ENCODE measurements at places on chromosomes 4 and X.

GRCh38 chr4:84647312-84647884 is 64.5 kb downstream of the CDS1 start:
- peak; percentile 32 for DNase-seq

DNA sequence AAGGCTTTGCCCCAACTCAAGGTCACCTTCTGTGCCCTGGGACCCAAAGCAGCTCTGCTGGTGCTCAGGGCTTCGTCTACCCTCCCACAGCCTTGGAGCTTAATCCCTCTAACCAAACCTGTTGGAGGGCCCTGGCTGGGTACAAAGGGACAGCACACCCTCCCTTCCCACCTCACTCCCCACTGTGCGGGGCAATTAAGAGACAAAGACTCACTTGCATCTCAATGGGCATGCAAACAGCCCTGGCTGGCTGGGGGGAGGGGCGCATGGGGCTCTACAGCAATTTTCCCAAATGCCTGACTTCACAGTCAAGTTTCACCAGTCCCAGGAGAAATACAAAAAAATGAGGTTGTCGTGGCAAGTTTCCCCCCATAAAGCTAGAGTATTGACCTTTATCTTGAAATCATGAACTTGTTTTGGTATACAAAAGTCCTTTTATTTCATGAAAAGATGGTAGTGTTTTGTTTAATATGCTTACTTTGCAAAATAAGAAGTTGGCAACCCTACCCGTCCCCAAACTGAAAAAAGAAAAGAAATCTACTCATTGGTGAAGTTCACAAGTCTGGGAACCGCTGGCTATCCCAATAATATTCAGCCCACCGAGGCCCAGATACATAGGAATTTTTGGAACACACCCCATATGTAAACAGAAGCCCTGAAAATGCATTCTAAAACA is 4.1 kb upstream of the CD99L2 start:
- no peak for DNase-seq

GRCh38 chrX:116378961-116379360 is 57.4 kb upstream of the SLC6A14 start:
- DNase-seq, result no peak

GRCh38 chrX:68650491-68650890 is 3.0 kb downstream of the STARD8 start:
- DNase-seq, result no peak

GRCh38 chr4:36891971-36892370 is 352.6 kb upstream of the NWD2 start:
- no peak for DNase-seq

- no peak for DNase-seq
Measured at GRCh38 chr4:110112056-110112455, 86.4 kb downstream of the ELOVL6 start.

DNA sequence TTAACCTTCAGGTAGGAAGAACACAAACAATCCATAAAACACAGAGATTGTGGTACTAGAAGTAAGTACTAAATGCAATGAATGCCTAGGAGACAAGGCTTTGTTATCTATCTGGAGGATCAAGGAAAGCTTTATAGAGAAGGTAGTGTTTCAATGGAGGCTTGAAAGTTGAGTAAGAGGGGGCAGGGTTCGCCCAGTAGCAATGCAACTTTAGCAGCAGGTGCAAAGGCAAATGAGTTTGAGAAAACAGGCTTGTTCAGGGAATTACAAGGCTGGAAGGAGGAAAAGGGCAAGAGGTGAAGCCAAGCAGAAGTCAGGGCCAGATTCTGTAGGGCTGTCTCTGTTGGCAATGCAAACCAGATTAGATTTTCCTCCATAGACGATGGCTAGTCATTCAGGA is 35.5 kb upstream of the AMELX start:
- no peak for DNase-seq

GRCh38 chr4:158821228-158821971 is 52.6 kb downstream of the FNIP2 start:
- no peak for DNase-seq

DNA sequence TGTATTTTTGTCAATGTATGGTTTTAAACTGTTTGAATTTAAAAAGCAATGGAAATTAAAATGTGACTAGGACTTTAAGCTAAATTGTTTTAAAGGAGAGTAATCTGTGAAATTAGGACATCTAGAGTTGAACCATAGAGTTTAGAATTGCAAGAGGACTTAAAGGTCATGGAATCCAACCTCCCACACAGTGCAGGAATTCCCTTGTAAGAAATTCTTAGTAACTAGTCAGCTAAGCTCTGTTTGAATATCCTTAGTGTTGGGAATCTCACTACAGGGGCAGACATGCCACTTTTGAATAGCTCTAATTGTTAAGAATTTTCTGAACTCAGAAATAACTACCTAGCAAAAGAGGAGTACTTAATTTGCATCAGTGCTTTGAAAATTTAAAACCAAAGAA is 292.9 kb downstream of the IL1RAPL1 start:
- no peak for DNase-seq

GRCh38 chr4:48290146-48290772 is 20.6 kb upstream of the TEC start:
- no peak for DNase-seq

DNA sequence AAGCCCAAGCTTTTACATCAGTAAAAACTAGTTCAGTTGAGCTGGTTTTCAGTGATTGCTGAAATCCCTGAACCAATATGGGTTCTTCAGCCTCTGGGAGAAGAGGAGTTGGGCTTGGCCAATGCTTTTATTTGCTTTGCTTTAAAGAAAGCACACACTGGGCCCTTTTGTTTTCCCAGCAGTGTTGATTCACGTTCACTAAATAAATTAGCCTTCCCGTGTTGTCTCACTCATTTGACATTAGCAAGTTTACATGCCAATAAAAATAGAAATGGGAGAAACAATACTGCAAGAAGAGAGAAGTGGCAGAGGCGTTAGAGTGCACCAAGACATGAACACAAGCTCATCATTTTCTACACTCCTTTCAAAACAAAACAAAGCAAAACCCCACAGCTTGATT is 136.2 kb downstream of the SHROOM3 start:
- no peak for DNase-seq

Measured in adrenal gland (tissue), 19 donors.